ENCODE measurements at places on chromosomes 12 and 14.

DNA sequence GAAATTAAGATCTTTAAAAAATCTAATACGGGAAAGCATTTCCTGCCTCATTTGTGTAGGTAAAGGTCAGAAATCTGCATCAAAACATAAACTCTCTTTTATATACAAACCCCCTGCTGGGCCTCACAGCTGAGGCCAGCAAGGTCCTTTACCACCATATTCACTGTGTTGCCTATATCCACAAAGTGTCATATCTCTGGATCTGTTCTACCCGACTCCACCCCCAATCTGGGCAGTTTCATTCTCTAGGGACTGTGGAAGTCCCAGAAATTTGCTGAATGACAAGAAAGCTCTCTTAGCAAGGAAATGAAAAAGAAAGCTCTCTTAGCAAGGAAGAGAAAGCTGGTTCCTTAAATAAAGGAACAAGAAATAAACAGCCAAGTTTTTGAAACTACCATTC lies 301.7 kb downstream of the KCNH5 start:
- no peak for DNase-seq

- no peak for DNase-seq
Observed at GRCh38 chr12:126648074-126648473, 1582.8 kb downstream of the AACS start.

DNA sequence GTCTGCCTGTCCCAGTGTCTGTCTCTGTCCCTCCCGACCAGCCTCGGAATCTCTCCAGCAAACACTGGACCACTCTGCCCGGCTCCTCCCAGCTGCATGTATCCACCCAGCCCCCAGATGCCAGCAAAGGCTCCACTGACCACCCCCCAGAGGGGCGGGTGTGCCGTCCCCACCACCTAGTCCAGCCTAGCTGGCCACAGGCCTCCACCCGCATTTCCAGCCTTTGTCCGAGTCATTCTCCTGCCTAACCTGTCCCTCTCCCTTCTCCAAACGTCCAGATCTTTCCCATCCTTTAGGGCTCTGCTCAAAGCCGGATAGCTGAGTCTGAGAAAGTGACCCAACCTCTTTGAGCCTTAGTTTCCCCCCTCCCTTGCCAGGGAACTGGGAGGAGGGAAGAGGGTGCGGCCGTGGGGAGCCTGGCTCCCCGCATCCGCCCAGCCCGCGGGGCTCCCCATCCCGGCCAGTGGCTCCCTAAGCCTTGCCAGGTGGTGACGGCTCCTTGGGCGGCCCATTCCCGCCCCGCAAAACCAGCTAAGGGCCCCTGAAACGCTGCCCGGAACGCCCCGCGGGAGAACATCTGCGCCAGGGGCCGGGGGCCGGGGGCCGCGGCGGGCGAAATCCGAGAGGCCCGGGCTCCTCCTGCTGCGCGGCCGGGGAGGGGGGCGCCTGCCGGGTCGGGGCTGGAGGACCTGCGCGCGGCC lies 34.6 kb upstream of the ANKRD9 start:
- DNase-seq, result no peak

DNA sequence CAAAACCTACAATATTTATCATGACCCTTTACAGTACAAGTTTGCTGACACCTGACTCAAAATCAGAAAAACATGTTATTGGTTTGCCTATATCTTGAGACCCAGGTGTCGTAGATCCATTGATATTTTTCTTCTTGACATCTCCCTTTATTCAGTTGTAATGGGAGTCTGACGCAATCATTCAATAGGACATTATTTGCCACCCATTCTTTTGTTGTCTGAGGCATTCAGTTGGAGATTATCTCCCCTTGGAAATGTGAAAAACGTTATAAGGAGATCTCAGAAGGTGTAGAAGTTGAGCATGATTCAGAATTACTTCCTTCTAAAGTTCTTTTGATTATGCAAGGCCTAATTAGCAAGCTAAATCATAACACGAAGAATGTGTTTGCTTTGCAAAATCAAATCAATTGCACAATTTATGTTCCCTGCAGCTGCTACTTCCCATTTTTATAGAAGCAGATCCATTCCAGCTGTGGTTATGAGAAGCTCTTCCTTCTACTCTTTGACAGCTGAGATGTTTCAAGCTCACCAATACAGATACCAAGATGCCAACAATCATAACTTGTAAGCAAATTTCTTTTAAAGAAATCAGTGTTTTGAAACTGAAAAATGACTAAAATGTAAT lies 228.2 kb upstream of the SYT1 start:
- no peak for DNase-seq

DNA sequence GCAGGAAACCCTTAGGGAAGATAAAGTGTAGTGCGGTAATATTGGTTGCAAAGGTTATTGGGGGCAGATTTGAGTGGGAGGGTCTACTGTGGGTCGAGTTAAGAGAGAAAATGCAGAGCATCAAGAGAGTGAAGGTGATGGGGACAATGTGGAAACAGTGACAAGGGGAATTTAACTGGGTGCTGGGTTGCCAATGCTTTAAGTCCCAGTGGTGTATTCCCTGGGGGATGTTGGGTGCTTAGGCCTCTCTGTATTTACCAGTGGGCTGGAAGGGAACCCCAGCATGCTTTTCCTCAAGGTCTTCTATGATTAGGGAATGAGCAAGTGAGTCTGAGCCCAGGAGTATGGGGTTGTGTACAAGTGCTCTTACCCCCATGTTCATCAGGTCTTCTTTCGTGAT lies 10.6 kb downstream of the BCAT1 start:
- no peak for DNase-seq
